NCI-H2081 (cell line): ENCODE measurements at places on chromosomes 1 and 21.

DNA sequence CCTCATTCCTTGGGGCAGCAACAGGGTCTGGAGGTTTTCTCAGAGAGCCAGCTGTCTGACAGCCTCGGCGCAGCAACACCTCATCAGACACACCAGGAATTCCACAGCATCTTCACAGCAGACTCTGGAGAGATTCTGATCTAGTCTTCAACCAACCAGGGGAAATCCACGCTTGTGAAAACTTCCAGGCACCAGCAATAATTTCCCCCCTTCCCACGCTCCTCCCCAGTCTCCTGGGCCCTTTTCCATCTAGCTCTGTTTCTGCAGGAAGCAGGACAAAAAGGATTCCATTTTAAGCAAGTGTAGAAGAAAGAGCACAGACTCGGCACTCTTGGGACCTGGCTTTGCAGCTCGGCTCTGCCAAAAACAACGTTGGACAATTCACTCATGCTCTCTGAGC lies 44.3 kb upstream of the CAPZB start:
- no peak for DNase-seq

DNA sequence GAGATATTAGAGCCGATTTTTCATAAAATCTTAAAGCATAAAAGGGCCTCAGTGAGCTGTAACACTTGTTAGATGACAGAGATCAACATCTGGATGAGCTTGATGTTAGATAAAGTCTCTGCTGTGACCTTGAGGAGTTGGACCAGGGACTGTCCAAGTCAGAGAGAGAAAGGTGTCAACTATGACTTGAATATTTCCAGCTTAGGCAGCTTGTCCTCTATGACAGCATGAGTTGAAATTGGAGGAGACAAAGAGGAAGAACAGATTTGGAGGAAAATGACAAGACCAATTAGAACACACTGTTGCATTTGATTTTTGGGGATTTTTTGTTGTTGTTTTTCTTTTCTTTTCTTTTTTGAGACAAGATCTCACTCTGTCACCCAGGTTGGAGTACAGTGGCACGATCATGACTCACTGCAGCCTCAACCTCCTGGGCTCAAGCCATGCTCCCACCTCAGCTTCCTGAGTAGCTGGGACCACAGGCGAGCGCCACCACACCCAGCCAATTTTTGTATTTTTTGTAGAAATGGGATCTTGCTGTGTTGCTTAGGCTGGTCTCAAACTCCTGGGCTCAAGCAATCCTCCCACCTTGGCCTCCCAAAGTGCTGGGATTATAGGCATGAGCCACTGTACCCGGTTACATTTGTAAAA lies 35.3 kb upstream of the CLIC4 start:
- no peak for DNase-seq

DNA sequence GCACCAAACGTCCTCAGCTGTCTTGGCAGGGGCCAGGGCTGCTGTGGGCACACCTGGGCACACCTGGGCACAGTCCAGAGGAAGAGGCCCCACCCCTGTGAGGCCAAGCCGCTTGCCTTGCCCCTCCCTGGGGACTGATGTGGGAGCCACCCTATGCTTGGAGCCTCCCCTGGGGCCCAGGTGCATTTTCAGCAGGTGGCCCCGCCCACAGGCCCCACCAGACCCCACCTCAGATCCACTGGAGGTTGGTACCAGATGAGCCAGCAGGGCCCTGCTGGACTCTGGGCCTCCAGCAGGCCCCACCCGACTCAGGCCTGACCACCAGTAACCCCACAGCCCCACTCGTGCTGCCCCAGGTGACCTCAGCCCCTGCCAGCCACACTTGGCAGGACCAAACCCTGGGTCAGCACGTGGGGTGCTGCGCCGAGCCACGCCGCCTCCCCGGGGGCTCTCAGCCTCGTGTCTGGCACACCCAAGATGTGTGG lies 8.8 kb downstream of the SLC19A1 start:
- DNase-seq: no peak

DNA sequence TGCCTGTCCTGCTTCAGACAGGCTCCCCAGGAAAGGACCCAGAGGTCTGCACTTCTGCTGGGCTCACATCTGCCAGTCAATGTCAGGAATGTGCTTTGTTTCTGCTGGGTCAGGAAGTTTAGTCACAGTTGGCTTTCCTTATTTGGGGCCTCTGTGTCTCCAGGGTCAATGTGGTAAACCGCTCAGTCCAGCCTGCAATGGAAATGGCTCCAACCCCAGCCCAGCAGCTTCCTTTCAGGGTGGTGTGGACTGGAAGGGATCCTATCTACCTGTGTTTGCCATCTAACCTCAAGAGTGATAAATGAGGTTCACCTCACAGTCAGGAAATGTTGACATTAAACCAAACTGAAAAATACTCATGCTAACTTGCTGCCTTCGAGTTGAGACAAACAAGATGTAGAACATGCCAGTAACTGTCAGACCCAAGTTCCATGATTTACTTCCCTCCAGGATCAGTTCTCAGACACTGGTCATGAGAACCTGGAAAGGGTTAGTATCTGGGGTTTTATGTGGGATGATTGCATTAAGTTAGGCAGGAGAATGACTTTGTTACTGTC lies 20.3 kb downstream of the ENO1 start:
- DNase-seq: no peak

GRCh38 chr1:226403201-226404034 lies 4.5 kb downstream of the PARP1 start:
- DNase-seq: peak; percentile 50

- no peak for DNase-seq
These were observed 1187.4 kb upstream of the NCAM2 start for GRCh38 chr21:19810779-19811178.

DNA sequence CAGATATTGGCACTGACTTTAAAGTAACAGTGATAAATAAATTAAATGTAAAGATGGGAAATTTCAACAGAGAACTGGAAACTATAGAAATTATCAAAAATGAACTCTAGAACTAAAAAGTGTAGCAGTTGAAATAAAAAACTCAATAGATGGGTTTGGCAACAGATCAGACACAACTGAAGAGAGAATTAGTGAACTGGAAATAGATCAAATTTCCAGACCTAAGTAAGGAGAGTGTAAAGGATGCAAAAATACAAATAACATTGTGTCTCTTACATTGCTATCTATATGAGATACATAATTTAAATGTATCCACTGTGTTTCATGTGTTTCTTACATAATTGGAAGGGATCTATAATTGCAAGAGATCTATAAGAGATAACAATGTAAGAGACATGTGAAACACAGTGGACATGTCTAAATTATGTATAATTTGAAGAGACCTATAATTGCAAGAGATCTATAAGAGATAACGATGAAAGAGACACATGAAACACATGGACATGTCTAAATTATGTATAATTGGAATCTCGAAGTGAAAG lies 32.1 kb upstream of the ZNF362 start:
- no peak for DNase-seq

DNA sequence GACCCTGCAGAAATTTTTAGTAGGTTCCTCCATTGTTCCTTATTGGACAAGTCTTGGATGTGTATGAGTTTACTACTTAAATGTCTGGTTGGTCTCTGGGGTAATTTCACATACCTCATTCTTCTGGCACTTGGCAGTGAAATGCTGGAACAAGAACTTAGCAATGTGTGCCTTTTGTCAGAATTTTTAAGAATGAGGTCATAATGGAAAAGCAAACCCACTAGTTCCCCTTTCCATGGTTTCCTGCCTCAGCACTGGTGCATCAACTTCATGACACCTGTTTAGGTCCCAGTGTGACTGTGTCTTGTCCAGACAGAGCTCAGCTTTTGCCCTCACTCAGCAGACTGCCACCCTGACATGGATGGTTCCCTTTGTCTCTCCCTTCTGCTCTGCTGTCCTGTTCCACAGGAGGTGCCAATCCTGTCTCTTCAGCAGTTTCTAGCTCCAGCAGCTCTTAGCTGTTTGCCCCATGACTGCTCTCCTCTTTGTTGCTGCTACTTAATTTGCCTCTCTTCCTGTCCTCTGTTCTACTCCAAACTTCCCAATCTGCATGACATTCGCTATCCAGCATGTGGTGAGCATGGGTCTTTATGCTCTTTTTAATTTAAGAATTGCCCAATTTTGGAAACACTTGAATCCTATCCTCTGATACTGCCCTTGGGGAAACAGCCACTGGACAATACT lies 135.6 kb downstream of the CYYR1 start:
- no peak for DNase-seq

DNA sequence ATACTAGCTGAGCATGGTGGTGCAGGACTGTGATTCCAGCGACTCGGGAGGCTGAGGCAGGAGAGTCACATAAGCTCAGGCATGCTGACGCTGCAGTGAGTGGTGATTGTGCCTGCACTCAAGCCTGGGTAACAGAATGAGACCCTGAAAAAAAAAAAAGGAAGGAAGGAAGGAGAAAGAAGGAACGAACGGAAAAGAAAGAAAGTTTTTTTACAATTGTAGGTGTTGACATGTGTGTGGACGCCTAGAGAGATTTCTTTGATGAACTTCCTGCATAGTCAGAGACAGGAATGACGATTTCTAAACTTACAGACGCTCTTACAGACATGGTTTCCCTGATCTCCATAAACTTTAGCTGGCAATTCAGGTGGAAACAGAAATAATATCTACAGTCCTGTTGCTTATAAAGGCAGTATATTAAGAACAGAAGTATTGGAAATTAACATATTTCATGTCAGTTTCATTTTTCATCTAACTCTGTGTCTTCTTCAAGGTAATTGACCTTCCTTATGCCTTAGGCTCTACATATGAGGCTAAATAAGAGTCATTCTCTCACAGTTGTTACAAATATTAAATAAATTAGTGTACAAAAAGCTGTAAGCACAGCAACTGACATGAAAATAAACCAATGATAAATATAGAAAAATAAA lies 4.1 kb downstream of the SAMSN1 start:
- no peak for DNase-seq

GRCh38 chr1:201103666-201104065 lies 8.6 kb downstream of the CACNA1S start:
- no peak for DNase-seq
